NCI-H524 treated with DMSO at 0.1 percent for 48 hours (cell line): ENCODE measurements at places on chromosomes 6 and 20.

GRCh38 chr6:107056796-107057195 is 28.8 kb downstream of the MTRES1 start:
- no peak for DNase-seq

- DNase-seq: no peak
These were observed 12.7 kb downstream of the CGA start for GRCh38 chr6:87082160-87082721.

DNA sequence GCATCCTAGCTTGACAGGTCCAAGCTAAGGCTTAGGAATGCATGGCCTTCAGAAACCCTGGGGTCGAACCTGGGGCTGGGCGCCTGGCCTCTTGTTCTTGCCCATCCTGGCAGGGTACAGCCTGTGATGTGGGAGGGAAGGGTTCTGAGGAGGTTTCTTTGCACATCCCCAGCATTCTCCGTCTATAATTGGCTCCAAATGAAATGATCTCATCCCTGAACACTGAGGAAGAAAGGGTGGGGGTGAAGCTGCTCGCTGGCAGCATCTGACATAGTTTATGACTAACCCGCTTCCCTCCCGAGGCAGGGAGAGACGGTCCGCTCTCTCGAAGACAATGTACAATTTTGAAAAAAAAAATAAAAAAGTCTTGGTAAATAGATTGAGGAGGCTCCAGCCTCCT is 67.1 kb upstream of the ZNFX1 start:
- DNase-seq: no peak

GRCh38 chr20:35604449-35604747 is 11.2 kb upstream of the SPAG4 start:
- DNase-seq: no peak

DNA sequence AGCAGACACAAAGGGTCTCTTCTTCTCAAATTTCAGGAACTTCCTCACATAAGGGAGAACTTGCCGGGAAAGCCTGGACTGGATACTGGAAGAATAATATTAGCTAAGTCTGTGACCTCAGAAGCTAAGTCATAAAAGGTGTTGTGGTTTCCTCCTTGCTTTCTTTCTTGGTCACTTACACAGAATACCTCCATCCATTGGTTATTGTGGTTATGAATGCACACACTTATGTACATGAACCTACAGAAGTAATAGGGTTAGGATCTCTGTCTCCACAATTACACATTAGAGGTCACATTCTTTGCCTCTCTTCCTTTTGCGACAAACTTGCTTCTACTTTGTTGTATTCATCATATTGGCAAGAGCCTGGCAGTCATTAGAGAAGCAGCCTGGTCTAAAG is 40.4 kb downstream of the ZNF391 start:
- DNase-seq: no peak

DNA sequence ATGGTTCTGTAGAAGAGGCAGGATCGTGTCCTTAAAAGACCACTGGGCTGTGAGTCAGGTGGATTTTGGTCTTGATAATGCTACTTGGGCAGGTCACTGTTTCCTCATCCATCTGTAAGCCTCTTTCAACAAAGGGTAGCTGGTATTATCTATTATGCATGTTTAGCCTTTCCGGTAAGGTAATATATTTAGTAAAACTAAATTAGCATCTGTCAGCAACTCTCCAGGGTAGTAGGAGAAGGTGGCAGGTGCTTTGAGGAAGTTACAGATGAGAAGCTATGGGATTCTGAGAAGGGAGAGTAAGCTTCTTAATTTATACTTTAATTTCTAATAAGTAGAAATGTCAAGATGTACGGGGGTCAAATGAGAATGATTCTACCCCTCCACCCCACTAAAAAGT is 86.9 kb upstream of the TGM3 start:
- DNase-seq: no peak

DNA sequence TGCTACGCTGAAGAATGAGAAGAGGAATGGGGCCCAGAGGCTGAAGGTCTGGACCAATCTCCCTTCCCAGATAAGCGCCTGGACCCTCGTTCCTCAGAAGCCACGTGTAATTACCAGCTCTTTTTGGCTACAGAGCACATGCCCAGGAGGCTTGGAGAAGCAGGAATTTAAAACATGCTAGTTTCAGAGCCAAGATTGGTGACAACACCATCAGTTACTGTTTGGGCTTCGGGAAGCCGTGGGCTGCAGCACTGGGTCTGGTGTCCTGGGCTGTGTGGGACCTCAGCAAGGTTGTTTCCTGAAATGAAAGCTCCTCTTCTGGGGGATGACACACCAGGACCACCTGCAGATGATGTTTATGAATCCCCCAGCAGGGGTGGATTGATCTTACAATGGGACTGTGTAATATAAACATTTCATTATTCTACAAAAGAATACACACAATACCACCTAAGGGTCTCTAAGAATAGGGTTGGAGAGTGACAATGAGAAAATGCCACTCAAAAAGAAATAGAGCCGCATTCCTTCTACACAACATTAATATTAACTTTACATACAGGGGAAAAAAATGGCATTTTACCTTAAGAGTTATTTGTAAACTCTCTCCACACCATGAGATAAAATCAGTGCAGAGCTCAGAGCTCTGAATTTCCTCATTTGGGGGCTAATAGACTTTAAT is 207.8 kb upstream of the FOXQ1 start:
- no peak for DNase-seq

- DNase-seq: no peak
These were observed 22.4 kb downstream of the CALHM6 start for GRCh38 chr6:116483616-116484015.

- DNase-seq: no peak
These were observed 71.3 kb downstream of the SULF2 start for GRCh38 chr20:47713878-47714450.
